ENCODE measurements at places on chromosomes 16 and 17.

DNA sequence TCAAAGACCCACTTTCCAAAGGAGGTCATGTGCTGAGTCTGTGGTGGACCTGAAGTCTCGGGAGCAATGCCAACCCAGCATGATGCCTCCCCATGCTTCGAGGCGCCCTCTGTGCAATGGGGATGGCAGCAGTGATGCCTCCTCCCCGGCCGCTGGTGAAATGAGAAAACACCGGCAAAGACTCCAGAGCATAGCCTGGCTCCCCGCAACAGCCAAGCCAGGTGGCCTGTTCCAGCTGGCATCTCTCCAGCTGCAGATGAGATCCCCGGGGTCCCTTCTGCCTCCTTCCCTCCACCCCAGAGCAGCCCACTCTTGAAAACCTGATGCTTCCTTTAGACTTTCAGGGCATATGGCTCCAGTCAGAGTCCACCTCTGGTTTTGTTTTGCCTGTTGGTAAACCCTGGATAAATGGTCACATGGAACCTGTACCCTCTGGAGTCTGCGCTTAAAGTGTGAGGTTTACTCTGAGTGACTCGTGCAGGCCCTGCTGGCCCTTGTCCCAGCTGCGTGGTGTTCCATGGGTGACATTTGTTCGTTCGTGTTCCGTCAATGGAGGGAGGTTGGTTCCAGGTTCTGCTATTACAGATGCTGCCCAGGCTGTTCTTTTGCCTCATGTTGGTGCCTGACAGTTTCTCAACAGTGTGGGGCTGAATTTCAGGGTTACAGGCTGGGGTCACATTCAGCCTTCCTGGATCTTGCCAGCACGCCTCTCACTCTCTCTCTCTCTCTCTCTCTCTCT is 181.8 kb upstream of the CIBAR2 start:
- DNase-seq, result no peak

GRCh38 chr17:70772761-70773160 is 603.4 kb downstream of the KCNJ2 start:
- no peak for DNase-seq

GRCh38 chr17:80970044-80970761 is 21.4 kb upstream of the CHMP6 start:
- no peak for DNase-seq

DNA sequence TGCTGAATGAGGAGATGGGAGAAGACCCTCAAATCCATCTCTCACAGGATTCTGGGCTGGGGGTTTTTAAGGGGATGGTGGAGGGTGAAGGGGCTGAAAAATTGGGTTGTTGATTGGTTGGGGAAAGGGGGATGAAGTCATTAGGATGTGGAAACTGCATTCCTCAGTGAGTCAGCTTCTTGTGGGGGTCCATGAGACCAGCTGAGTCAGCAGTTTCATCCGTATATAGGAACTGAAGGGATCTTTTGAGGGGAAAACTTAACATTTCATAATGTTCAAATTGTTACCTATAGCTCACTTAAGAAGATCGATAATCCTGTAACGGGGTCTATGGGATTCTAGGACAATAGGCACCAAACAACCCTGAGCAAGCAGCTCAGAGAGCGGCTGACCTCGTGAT is 213.4 kb downstream of the CBLN1 start:
- no peak for DNase-seq

GRCh38 chr17:80799538-80800480 is 191.8 kb upstream of the CHMP6 start:
- no peak for DNase-seq

GRCh38 chr17:36943250-36944191 is 5.2 kb upstream of the AATF start:
- DNase-seq, result no peak

Data from vagina (tissue), 2 donors.